ENCODE measurements at places on chromosomes 16 and 17. TPM values are rescaled to one million over a fixed set of nuclear protein-coding genes. Genes with fewer than 3 reads are reported as not detected.

The GCGR gene
- total RNA-seq: not detected

The ETV4 gene
- total RNA-seq: 27.7 TPM

The IGFALS gene
- not detected for total RNA-seq

The TUBG2 gene
- 5.8 TPM for total RNA-seq

GRCh38 chr17:49752508-49752907 lies 11.4 kb downstream of the FAM117A start:
- DNase-seq: no peak

- no peak for DNase-seq
Measured at GRCh38 chr16:27239026-27239425, 29.5 kb downstream of the NSMCE1 start.

Measured in Daoy (cell line).